ENCODE measurements at places on chromosomes 16 and 17.
A peak's percentile ranks its signal among the peaks of the same experiment; 100 is the strongest.

- DNase-seq = no peak
Observed at GRCh38 chr16:78196502-78196901, 97.0 kb downstream of the WWOX start.

DNA sequence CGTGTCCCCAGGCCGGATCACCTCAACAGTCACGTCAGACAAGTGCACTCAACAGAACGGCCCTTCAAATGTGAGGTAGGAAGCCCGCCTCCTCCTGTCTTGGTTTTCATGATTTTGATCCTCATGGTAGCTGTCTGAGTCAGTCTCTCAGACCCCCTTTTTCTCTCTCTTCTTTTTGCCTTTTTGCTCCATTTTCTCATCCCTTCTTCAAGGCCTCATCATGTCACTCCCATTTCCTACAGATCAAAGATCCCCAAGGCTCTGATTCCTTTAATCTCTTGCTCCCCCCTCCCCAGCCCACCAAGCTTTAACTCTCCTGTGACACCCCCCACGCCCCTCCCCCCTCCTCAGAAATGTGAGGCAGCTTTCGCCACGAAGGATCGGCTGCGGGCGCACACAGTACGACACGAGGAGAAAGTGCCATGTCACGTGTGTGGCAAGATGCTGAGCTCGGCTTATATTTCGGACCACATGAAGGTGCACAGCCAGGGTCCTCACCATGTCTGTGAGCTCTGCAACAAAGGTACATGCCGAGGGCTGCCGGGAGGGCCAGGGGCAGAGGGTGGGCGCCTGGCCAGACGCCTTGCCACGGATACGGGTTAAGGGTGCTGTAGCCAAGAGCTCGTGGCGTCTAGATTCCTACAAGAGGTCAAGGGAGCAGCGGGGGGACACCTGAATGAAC lies 2.0 kb downstream of the MAZ start:
- DNase-seq = no peak

- no peak for DNase-seq
Observed at GRCh38 chr17:18143044-18143936, 34.7 kb downstream of the MYO15A start.

DNA sequence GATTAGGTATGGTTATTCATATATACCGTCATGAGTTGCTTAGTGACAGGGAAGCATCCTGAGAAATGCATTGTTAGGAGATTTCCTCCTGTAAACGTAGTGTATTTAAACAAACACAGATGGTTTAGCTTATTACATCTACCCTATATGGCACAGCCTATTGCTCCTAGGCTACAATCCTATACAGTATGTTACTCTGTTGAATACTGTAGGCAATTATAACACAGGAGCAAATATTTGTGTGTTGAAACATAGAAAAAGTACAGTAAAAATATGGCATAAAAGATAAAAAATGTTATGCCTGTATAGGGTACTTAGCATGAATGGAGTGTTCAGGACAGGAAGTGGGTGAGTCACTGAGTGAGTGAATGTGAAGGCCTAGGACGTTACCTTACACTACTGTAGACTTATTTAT lies 157.7 kb downstream of the CDH11 start:
- DNase-seq = no peak

- no peak for DNase-seq
Observed at GRCh38 chr17:79595921-79596320, 14.9 kb downstream of the RBFOX3 start.

GRCh38 chr16:66746682-66747081 lies 4.7 kb downstream of the DYNC1LI2 start:
- no peak for DNase-seq

- no peak for DNase-seq
Observed at GRCh38 chr17:67718325-67718941, 697 bp downstream of the NOL11 start.

DNA sequence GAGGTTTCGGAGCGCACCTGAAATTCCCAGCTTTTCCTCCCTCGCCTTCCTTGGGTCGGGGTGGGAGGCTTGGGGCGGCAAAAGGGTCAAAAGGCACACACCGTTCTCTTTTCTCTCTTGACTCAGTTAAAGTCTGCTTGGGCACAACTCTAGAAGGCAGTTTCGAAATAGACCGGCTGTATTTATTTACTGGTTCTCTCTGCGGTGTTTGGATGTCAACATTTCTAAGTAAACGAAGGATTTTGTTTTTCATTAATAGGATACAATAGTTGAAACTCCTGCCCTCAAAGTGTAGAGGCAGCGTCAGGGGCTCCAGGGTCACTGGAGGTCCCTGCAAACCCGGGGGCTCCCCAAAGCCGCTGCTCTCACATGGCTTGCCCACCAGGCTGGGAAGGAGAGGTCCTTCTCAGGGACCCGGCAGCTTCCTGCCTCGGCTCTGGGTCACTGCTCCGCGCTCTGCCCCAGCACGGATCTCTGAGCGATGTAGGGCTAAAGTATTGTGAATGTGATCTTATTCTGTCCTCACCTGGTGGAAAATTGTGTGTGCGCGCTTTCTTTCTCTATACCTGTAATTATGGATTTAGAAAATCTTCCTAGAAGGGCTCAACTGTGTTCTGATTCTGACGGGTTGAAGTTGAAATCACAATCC lies 952 bp downstream of the BMERB1 start:
- DNase-seq = no peak

DNA sequence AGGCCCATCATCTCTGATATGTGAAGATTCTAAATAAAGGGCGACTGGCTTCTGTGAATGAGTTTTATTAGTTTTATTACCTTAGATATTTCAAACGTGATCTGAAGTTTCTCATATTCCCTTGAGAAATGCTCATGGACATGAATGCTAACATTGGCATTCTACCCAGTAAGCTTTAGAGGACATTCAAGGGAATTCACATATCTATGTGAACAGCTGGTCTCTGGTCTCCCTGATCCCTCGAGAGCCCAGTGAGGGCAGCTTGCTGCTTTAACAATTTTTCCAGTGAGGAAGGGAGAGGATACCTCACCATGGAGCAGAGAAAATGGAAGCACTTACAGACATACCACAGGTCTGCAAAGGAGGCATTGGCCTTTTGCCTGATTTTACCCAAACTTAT lies 312.7 kb downstream of the CA10 start:
- no peak for DNase-seq

GRCh38 chr17:48928876-48929811 lies 15.5 kb downstream of the SNF8 start:
- no peak for DNase-seq

GRCh38 chr16:49638673-49639610 lies 217.0 kb downstream of the ZNF423 start:
- DNase-seq = no peak

- no peak for DNase-seq
Observed at GRCh38 chr17:28551421-28552175, 826 bp downstream of the UNC119 start.

DNA sequence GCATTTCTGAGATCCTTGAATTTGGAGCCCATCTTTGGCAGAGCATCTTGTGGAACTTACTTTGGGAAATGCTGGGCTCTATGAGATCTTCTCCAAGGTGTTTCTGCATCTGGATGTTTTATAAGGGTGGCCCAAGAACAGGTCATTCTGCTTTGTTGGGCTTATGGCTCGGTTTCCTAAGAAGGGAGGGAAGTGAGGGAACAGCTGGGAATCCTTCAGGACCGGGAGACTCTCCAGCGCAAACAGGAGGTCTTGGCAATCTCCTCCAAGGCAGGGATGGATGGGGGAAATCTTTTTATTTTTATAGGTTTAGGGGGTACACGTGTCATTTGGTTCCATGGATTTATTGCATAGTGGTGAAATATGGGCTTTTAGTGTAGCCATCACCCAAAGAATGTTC lies 54.7 kb downstream of the IRX3 start:
- DNase-seq = no peak

DNA sequence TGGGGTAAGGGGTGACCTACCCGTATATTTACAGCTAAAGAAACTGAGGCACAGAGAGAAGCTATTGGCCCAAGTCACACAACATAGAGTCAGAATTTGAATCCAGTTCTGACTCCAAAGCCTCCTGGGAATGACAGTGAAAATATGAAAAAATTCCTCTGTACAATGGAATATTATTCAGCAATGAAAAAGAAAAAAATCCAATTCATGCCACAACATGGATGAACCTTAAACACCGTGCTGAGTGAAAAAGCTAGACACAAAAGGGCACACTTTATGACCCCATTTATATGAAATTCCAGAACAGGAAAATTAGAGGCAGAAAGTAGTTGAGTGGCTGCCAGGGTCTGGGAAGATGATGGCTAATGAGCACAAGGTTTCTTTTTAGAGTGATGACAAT lies 75.4 kb downstream of the LITAF start:
- no peak for DNase-seq

- no peak for DNase-seq
Observed at GRCh38 chr17:57284984-57285646, 28.8 kb downstream of the MSI2 start.

DNA sequence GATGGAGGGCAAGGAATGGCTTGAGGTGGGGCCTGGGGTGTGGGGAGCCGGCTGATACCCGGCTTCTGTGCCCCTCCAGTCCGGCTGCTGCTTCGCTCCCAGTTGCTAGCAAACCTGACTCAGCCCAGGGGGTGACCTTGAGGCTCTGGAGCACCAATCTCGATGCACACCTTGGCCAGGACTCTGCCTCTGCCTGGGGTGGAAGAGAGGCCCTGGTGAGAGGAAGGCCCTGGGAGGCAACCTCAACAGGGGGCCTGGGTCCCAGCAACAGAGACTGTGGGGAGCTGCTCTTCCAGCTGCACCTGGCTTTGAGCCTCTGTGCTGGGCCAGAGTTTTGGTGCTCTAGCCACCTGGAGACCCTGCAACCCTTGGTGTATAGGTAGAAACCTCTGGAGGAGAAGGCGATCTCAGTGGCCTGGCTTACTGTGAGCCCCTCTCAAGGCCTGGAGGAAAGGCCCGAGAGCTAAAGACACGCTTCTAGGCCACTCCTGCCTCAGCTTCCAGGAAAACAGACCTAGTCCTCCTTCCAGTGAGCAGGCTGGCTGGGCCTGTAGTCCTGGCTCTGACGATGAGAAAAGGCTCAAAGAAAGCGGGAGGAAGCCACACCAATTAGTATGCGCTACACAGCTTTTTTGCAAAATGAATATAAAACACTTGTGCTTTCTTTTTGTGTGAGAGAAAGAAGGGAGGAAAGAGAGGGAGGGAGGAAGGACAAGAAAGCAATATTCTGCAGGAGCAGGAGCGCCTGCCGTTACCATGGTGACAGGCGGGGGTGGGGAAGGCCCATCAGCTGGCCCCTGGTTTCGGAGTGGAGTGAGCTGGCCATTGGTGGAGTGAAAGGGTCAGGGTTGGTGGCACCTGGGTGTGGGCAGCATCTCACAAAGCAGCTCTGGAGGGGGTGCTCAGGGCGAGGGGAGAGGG lies 51.0 kb downstream of the VAC14 start:
- no peak for DNase-seq

- DNase-seq = peak; percentile 39
Observed at GRCh38 chr17:47810200-47810821, 11.3 kb downstream of the OSBPL7 start.

DNA sequence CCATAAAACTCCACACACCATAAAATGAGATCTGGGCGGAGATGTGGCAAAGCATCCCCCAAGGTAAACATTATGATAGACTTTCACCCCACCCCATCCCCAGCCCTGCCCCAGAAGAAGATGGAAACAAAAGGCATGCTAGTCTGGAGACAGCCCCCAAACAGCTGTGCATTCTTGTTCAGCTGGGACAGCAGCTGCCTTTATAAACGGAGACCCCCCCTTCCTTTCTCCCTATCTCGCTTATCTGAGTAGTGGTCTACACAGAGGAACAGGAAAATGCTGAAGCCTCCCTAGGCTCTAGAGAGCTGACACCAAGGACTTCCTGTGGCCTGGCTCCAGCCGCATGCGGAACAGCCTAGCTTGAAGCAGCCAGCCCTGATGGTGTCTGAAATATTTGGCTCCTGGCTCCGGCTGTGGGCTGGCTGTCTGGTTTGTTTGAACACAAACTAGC lies 190.3 kb upstream of the ANKFN1 start:
- no peak for DNase-seq

DNA sequence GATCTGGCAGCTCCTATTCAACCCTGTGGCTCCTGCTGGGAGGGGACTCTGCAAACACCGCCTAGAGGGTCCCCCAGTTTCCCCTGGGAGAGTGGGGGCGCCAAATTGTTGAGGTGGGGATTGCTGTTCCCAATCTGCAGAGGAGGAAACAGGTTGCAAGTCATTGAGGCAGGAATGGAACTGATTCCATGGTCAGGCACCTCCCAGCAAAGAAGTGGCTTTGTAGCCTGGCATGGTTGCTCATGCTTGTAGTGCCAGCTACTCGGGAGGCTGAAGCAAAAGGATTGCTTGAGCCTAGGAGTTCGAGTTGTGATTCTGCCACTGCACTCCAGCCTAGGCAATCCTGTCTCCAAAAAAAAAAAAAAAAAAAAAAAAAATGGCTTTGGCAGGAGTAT lies 198 bp upstream of the PYDC1 start:
- no peak for DNase-seq

- DNase-seq = no peak
Observed at GRCh38 chr16:57634171-57634570, 5.7 kb downstream of the ADGRG1 start.

GRCh38 chr17:79223953-79224352 lies 149.3 kb downstream of the ENGASE start:
- DNase-seq = no peak

DNA sequence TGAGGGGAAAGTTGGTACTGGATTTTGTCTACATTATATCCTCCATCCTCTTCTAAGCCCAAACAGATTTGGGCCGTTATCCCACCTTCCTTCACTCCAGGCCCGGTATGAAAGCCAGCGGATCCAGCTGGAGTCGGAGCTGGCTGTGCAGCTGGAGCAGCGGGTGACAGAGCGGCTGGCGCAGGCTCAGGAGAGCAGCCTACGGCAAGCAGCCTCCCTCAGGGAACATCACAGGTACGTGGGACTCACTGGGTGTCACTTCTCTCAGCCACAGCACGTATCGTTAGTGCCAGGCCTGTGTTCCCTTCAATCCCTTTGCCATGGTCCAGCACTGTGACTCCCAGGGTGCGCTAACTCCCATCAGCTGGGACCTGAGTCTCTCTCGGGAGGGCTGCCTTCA lies 11.3 kb downstream of the CNTROB start:
- DNase-seq = no peak

GRCh38 chr16:9258423-9259051 lies 167.1 kb downstream of the HAPSTR1 start:
- no peak for DNase-seq

DNA sequence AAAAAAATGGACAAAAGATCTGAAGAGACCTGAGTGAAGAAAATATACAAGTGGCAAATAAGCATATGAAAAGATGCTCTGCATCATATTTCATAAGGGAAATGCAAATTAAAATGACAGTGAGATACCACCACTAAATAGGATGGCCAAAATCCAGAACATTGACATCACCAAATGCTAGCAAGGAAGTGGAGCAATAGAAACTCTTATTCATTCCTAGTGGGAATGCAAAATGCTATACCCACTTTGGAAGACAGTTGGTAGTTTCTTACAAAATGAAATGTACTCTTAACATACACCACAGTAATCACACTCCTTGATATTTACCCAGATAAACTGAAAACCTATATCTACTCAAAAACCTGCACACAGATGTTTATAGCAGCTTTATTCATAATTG lies 33.6 kb downstream of the DHRS7B start:
- DNase-seq = no peak

Data from glomerular endothelial cell (primary cell).